ENCODE measurements at places on chromosomes 3 and 15. TPM values are rescaled to one million over a fixed set of nuclear protein-coding genes. Genes with fewer than 3 reads are reported as not detected.

DNA sequence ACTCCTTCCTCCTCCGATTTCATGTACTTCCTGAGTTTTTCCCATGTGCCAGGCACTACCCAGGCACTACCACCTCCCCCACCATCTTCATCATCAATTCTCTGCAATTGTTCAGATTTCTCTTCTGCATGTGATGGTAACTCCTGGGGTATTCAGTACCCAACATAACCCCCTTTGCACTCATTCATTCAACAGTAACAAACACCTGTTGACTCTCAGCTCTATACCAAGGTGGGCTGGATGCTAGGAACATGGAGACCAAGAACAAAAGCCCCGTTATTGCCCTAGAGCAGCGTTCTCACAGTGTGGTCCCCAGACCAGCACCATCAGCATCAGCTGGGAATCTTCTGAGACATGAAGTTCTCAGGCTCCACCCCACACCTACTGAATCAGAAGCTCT, 113.0 kb upstream of the CHD2 start:
- ATAC-seq, result no peak

DNA sequence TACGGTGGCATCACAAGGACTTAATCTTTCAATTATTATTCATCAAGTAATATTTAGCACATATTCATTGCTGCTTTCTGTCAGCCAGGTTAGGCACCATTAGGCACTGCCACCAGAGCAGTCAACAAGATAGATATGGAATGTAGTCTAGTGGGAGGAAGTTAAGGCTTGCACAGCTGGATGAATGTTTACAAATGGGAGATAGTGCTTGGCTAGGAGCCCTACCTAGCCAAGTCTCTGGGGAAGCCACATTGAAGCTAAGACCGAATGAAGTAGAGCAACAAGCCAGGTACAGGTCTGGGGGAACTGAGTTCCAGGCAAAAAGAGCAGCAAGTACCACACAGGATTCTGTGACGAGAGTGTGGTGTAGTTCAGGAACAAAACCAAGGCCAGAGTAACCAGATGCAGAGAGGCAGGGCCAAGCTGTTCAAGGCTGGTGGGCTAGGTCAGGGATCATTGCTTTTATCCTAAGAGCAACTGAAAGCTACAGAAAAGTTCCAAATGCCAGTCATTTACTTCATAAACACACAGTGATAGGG, 33.4 kb upstream of the SCAANT1 start:
- ATAC-seq, result no peak

DNA sequence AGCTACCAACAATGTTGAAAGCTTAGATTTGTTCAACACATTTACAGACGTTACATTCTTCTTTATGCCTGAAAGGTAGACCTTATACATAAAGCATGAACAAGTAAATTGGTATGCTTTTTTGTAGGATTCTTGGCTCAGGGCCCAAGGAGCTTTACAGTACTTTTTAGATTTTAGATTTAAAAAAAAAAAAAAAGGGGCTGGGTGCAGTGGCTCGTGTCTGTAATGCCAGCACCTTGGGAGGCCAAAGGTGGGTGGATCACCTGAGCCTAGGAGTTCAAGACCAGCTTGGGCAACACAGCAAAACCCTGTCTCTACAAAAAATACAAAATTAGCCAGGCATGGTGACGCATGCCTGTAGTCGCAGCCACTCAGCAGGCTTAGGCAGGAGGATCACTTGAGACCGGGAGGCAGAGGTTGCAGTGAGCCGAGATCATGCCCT, 39.7 kb downstream of the MEF2A start:
- no peak for ATAC-seq

- ATAC-seq, result no peak
Observed at GRCh38 chr15:25249236-25250010, 189.4 kb downstream of the UBE3A start.

DNA sequence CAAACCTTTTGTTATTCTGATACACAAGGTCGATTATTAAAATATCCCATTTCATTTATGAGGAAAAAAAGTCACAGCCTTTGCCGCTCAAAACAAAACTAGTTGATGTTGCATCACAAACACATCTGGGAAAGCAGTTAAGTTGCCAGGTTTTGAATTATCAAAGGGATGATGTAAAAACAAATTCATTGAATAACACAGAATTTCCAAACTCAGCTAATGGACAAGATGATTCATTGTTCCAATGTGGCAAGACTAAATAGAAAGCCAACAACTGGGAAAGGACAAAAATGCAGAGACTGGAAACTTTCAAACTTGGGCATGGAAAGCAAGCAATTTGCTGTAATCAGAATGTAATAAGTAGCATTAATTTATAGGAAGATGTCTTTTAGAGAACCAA, 610.0 kb upstream of the ZNF385D start:
- ATAC-seq, result no peak

GRCh38 chr3:19901918-19902317, 32.1 kb downstream of the EFHB start:
- ATAC-seq, result no peak

GRCh38 chr15:84598993-84599392, 1.8 kb upstream of the ZSCAN2 start:
- no peak for ATAC-seq

GRCh38 chr15:101397521-101398003, 91.9 kb downstream of the PCSK6 start:
- ATAC-seq, result no peak

DNA sequence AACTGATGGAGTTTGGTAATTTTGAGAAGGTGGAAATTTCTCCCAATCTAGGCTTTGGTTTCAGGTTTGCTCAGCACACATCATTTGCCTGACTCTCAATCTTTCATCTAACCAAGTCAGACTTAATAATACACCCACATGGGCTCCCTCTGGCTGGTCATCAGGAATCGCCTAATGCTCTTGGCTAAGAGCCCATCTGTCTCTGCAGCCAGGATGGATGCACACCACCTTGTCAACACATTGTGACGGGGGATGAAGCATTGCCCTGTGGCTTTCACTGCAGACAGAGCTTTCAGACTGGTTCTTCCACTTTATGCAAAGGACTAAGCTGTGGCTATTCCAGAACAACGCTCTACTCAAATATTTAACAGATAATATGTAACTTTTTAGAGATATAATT, 3.0 kb upstream of the HDGFL3 start:
- peak; percentile 9 for ATAC-seq

- no peak for ATAC-seq
Observed at GRCh38 chr3:39502838-39503145, 35.3 kb downstream of the MOBP start.

- no peak for ATAC-seq
Observed at GRCh38 chr15:46127361-46127874, 492.6 kb downstream of the SQOR start.

GRCh38 chr3:196694202-196694638, 17.8 kb downstream of the CEP19 start:
- no peak for ATAC-seq

GOLGA8O gene
- 1.3 TPM for total RNA-seq

LYZL4 gene
- not detected for total RNA-seq

ZIC4 gene
- total RNA-seq, result not detected

Data from activated T-helper 17 cell treated with anti-CD3 and anti-CD28 coated beads, Interleukin-2, amount 50 U/mL, for 72 hours (primary cell).